Tibial artery (tissue), 4 donors: ENCODE measurements at places on chromosomes 6 and 20.

GRCh38 chr20:52889225-52889624, 82.9 kb upstream of the TSHZ2 start:
- no peak for DNase-seq

DNA sequence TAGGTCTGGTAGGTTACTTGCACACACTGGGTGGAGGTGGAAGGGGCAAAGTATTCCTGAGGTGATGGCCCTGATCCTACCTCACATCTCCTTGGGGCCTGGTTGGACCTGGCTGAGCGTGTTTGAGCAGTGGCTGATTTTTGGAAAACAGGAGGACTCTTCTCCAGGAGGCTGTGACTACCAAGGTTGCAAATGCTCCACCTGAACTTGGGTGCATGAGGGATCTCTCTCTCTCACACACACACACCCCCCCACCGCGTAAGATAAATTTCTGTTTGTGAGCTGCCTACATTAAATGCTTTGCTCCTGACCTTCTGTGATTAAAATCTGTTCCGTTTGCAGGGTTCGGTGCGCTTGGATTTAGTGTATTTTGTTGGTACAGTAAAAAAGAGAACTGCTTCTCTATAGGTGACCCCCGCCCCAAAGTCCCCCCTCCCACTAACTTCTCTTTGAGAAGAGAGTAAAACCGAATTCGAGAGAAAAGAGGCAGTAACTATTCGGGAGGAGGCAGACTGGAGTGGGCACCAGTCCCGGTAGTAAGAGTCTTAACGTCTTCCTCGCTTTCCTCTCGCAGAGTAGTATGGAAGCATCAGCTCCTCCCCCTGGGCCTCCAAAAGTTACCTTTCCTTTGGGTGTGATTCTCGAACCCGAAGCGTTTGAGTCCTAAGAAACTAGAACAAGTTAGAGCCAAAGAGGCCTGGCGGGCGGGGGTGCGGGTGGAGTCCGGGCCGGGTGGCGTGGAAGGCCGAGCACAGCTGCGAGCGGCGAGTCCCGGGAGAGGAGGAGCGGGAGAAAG, 585 bp upstream of the DSE start:
- DNase-seq = no peak

- no peak for DNase-seq
Observed at GRCh38 chr6:45092135-45092534, 236.0 kb upstream of the RUNX2 start.

- DNase-seq = no peak
Observed at GRCh38 chr6:117338567-117338966, 73.2 kb downstream of the VGLL2 start.

GRCh38 chr20:54152227-54153040, 21.4 kb downstream of the CYP24A1 start:
- DNase-seq = no peak

GRCh38 chr6:75292555-75292954, 8.0 kb upstream of the TMEM30A start:
- DNase-seq = no peak

GRCh38 chr6:23498013-23498412, 628.0 kb upstream of the NRSN1 start:
- no peak for DNase-seq

GRCh38 chr6:143581835-143582480, 70.4 kb upstream of the FUCA2 start:
- no peak for DNase-seq

DNA sequence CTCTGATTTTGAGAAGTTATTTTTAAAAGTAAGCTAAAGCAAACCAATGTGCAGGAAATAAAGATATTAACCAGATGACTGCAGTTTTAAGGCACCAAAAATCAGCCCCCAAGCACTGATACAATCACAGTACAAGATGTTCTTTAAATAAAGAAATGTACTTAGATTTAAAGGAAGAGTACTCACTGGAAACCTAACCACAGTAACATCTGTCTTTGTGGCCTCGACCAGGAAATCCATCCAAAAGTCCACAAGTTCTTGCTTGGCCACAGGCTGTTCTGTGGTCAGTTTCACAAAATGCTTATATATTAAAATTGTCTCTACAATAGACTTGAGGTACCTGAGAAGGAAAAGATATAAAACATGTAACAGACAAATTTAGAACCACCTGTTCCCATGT, 105.9 kb upstream of the MAP7 start:
- DNase-seq = no peak

DNA sequence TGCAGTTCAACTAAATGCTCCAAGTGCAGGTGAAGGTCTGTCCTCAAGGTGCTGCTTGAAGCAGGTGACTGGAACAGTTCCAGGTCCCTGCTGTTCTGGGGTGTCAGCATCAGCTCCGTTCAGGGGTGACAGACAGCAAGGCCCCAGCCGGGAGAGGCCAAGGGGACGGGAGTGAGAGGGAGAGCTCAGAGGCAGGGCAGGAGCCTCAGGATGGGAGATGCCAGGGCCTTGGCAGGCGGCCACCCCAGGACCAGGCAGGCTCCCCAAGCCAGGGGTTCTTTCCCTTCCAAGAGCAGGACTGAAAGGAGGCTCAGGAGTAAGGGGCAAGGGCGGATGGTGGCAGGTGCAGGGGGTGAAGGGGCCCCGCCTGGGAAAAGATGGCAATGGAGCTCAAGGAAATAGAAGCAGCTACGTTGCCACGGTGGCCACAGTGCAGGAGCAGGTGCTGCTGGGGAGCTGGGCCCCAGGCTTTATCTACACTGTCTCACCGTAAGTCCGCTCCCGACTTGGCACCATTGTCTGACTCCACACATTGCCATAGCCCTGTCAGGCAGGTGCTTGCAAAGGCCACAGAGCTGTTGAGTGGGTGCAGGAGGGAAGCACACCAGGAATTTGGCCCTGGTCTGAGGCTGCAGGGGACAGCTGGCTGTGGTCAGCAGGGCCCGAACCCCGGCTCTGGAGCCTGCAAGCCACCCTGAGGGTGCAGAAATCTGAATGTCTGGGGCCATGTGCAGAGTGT, 43.1 kb downstream of the ERMARD start:
- DNase-seq = no peak

DNA sequence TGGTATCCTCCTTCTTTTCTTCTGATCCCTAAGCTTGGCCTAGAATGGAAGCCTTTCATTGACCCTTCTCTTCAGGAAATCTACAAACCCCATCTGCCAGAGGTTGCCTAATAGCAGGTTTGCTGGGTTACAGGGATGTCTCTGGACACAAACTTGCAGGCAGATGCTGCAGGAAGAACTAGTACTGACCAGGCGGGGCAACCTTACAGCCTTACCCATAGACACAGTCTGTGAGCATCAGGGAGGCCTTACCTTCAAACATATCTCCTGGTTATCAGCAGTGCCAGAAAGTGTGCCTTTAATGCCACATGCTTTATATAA, 2.6 kb downstream of the SCUBE3 start:
- DNase-seq = no peak

GRCh38 chr6:137989664-137990063, 117.6 kb downstream of the PERP start:
- DNase-seq = no peak

- peak; percentile 54 for DNase-seq
Observed at GRCh38 chr20:15045246-15045645, 707.8 kb upstream of the FLRT3 start.

GRCh38 chr20:4966826-4967751, 34.2 kb downstream of the SLC23A2 start:
- DNase-seq = no peak

DNA sequence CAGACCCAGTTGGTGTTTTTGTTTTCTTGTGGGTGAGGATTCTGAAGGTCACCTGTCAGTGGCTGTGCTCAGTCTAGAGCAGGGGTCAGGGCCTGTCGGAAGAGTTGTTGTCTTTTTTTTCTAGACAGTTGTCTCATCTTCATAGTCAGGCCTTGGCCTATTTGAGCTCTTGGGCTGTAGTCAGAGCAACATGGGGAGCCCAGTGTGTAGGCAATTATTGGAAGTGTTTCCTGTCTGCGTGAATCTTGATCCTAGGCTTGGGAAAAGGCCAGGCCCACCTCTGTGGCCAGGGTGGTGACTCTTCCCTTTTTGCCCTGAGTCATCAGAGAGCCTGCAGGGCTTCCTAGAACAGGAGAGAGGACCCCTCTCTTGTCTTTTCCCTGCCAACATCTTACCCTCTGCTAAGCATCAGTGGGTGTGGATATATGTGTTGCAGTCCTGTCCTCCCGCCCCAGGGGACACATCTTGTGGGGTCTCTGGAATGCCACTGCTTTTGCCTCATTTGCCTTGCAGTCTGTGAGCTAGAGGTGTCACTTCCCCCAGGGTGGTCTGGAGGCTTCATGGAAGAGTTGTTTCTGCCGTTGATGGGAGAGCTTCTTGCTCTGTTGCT, 11.4 kb downstream of the TJAP1 start:
- no peak for DNase-seq

- DNase-seq = no peak
Observed at GRCh38 chr20:54100563-54100962, 30.2 kb upstream of the BCAS1 start.

DNA sequence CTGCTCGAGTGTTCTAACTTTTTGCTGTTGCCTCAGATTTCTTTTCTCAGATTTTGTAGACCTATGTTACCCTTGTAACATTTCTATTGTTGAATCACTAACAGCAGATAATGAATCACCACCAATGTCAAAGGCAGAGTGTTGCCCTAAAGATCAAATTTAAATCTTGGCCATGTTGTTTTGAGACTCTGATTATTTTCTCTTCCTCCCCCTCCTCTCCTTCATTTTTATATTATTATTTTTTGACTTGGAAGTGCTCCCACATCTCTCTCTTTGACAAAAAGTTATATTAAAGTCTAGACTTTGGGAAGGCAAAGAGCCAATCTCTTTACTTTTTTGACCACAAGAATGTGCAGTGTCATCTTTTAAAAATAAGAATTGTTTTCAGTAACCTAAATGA, 422.7 kb downstream of the NKAIN2 start:
- DNase-seq = no peak

GRCh38 chr20:4919047-4919704, 82.1 kb downstream of the SLC23A2 start:
- no peak for DNase-seq

GRCh38 chr6:158500016-158500735, 59.7 kb upstream of the TMEM181 start:
- DNase-seq = no peak
